ENCODE measurements at places on chromosomes 1 and 21.

- no peak for DNase-seq
These were observed 133.9 kb upstream of the NFIA start for GRCh38 chr1:60948486-60948885.

DNA sequence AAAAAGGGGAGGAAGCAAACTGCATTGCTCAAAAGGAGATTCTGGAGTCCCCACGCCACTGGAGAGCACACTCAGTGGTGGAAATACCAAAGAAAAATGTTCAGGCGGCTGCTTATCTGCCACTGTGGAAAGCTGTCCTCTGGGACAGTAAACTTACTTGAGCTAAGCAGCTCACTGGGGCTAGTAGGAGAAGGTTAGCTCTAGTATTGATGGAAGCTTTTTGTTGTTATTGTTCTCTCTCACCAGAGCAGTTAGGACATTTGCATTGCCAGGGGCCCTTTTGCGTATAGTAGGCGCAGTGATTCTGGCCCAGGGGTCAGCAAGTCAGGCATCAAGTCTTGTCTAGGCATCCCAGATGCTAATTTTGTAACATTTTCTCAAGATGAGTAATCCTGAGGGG, 15.6 kb downstream of the BACE2 start:
- no peak for DNase-seq

GRCh38 chr1:51463561-51463960, 55.5 kb downstream of the EPS15 start:
- no peak for DNase-seq

GRCh38 chr1:54481201-54481884, 66.7 kb upstream of the ACOT11 start:
- no peak for DNase-seq

GRCh38 chr1:91727763-91728162, 158.2 kb downstream of the TGFBR3 start:
- DNase-seq = no peak

DNA sequence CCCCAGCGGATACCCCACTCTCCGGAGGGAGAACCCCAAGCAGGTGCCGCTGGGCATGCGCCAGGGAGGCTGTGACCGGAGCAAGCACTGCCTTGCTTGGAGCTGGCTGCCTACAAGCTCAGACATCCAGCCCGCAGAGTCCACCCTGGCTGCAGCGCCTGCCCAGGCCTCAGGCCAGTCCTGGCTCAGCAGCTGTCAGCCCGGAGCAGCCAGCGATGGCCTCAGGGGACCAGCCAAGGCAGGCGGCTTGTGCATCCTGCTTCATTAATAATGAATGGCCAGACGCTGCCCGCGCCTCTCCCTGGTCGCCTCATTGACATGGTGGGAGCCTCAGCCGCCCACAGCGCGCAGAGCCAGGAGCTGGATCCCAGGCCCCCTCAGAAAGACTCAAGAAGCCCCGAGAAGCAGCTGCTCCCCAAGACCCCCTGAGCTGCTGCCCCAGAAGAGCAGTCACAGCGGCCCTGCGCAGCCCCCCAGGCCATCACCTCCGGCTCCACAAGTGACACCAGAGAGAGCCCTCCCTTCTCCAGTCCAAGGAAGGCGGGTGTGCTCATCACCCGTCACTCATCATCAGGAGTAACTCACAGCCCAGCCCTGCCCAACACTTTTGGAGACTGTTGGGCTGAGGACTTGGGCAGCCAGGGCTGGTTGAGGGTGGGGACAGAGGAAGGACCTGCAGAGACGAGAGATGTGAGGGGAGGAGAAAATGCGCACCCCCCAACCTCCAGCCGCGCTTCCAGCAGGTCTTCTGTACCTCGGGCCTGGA, 19.6 kb downstream of the KCNAB2 start:
- DNase-seq = no peak

- no peak for DNase-seq
These were observed 431 bp upstream of the C1orf52 start for GRCh38 chr1:85259912-85260274.

DNA sequence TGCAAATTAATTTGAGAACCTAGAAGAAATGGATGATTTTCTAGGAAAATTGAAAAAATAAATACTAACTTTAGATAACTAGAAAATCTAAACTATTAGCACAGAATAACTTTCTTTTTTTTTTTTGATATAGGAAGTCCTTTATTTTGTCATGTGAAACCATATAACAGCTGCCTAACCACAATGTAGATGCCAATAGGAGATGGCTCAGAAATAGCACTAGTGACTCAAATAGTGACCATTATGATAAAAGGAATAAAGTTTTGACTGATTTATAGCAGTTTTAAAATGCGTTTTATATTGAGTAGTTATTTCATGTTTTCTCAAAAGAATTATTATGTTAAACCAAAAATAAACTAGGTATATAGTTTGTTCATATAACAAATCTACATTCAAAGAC, 158.0 kb upstream of the CACYBP start:
- no peak for DNase-seq

GRCh38 chr1:52365071-52365745, 797 bp downstream of the CC2D1B start:
- no peak for DNase-seq

DNA sequence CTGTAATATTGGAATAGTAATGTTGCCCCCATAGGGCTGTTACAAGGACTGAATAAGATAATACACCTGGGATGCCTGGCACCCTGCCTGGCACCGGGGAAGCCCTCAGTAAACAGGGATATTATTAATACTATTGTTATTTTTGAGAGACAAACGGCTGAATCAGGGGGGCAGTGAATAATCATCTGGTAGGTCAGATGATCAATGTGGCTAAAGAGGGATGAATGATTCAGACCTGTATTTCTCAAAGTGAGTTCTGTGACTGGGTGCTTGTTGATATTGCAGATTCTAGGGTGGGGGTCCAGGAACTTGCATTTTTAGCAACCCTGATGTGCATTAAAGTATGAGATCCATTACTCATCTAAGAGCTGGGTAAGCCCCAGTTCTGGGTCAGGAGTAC, 46.2 kb upstream of the BCL10 start:
- DNase-seq = no peak

DNA sequence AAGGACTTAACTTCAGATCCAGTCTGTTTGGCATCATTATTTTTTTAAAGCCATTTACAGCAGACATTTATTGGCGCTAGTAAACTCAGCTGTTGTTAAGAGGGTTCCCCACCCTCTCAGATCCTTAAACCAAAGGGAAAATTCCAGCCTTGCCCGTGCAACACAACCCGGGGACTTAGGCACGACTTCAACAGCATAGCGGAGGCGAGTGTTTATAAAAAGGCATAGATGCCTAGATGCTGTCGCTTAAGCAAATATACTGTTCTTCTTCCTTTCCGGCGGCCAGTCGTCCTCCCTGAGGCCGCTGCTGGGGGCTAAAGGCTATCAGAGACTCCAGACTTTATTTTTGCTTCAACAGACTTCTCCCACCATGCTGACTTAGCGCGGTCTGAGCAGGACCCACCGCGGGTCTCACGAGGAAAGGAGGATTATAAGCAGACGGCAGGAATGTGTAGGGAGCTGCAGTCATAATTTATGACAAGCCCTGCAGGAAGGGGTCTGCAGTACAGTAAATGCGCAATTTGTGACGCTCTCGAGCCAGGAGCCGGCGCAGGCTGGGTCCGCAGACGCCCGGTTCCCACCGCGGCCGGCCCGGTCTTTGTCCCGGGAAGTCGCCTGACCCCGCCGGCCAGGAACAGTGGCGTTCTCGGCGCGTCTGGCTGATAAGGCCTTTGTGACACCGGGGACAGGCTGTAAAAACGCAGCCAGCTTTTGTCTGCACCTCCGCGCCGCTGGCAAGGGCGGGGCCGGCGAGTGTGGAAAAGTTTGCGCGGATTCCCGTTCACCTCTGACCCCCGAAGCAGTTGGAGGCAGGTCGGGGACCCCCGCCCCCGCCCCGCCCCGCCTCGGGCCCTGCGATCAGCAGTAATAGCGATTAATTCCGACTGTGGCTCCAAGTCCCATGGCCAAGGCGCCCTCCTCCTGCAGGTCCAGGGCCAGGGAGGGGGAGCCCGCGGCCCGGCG, 61.2 kb upstream of the ARHGEF16 start:
- no peak for DNase-seq

- DNase-seq = no peak
These were observed 8.1 kb downstream of the UTP25 start for GRCh38 chr1:209835782-209836298.

GRCh38 chr1:116147972-116148371, 36.8 kb downstream of the MAB21L3 start:
- no peak for DNase-seq

GRCh38 chr1:107414550-107414949, 273.7 kb downstream of the NTNG1 start:
- DNase-seq = no peak

DNA sequence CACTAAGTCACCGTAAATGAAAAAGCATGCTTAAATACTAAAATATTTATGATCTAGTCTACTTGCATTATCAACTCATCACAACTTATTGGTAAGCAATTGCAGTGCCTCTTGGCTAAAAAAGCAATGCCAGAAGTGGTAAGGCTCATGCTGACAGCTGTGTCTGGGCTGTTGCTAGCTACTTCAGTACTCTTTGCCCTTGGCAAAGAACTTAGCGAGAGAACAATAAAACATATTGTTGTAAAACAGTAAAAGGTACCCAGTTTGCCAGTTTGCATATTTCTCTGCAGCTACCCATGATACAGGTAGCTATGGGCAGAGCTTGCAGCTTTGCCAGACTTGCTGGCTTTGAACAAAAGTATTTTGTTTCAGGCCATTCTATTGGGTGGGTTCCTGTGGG, 73.1 kb downstream of the ATP6V1G3 start:
- DNase-seq = no peak

- DNase-seq = no peak
These were observed 2.4 kb downstream of the PLPPR4 start for GRCh38 chr1:99266726-99267125.

DNA sequence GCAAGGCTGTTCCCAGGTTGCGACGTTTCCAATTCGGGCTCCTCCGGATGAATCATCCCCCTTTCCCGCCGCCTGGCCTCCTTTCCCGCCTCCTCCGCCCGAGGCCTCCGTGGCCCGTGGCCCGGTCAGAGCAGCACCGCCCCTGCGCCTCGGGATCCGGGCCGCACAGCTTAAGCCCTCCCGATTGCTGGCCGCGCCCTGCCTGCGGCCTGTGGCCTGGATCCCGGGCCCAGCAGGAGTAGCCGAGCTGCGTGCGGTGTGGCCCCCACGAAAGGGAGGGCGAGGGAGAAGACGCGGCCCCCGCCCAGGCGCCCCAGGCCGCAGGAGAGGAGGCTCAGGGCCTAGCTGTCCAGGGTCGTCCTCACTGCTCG, 1.0 kb downstream of the TMEM200B start:
- no peak for DNase-seq

DNA sequence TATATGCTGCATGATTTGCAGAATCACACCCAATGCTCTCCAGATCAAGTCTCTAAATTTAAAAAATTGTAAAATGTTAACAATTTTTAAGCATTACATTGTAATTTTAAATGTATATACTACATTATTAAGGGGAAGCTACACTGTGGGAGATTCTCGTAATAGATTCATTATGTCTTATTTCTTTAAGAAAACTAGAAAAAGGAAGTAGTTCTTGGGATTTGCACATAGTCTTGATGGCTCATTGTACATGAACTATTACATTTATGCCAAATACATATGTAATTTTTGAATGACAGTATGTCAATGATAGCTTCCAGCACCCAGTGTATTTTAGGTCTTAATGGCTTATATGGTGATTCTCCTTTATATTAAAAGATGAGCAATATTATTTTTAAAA, 250.3 kb downstream of the PTPRC start:
- no peak for DNase-seq

GRCh38 chr1:71778940-71779339, 503.4 kb downstream of the NEGR1 start:
- no peak for DNase-seq

- no peak for DNase-seq
These were observed 116.6 kb upstream of the HIVEP3 start for GRCh38 chr1:42035205-42035829.

GRCh38 chr1:74363220-74363619, 128.0 kb downstream of the TNNI3K start:
- no peak for DNase-seq

DNA sequence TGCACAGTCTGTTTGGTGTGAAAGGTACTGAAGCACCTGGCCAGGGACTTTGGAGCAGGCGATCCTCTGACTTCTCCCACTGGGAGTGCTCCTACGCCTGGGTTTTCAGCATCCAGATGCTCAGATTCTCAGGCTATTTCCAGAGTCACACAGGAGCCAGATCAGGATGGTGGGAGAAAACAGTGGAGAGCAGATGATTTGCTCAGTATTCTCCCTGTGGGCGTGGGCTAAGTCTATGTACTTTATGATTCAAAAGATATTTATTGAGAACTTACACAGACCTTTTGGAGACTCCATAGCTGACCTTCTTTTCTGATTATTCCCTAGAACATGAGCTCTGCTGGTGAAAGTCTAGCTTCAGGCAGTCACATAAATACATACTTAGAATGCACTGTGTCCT, 134.6 kb downstream of the TENT5C start:
- DNase-seq = no peak

GRCh38 chr21:37071561-37072273, 1.2 kb downstream of the PIGP start:
- peak; percentile 48 for DNase-seq

DNA sequence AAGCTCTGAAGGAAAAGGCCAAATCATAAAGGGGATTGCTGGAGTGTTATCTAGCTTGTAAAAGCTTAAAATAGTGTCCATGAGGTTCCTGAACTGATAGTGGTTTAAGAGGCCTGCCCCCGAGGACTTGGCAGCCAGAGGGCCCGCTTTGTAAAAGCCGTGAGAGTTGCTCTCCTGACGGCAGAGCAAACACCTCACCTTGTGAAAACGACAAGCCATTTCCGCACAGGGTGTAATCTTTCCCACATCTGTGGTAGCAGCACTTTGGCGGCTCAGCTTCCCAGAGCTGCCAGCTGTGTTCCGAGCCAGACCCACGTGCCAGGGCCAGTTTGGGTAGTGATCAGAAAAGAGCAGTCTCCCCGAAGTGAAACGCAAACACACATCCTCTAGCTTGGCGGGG, 37.0 kb downstream of the SERBP1 start:
- no peak for DNase-seq

- DNase-seq = no peak
These were observed 163.4 kb upstream of the TMEM51 start for GRCh38 chr1:14989931-14990728.

DNA sequence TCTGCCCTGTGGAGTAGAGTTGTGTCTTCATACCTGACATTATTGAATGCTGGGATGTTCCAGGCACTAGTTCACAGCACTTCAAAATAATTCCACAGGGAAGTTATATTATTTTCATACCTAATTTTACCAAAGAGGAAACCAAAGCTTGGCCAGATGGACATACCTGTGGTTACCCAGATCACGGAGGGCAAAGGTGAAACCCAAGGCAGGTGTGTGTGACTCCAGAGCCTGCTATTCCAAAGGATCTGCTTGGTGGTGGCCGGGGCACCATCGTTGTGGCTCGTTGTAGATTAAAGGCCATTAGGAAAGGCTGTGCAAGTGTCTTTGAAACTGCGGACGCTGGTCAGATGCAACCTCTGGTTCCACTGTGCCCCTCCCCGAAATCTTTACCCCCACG, 108.6 kb downstream of the ZBTB18 start:
- no peak for DNase-seq

GRCh38 chr1:6613361-6614018, at the start of gene PHF13:
Gene PHF13, plus strand, starts transcription at chr1:6613731. Its CDS starts 336 bp downstream, at chr1:6614067.
- peak; percentile 100 for DNase-seq
